ENCODE measurements at places on chromosomes 1 and 21.

DNA sequence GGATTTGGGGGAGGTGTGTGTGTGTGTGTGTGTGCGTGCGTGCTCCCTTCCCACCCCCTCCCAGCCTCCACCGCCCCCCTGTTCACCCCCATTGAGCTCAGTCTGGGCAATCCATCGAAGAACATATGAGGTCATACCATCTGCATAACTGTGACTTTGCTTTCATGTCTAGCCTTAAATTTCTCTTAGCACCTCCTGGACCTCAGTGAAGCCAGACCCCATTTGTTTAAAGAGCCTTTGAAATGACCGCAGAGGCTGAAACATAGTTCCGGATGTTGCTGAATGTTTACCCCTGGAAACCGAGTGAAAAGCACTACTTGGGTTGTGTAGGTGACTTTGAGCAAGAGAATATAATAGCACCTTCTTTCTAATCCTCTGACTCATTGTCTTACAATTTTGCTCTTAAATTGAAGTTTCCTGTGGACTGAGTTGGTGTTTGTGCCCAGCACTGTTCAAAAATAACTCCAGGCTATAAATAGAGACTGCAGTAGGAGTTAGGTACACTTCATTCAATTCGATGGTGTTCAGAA, 75.4 kb downstream of the UBE4B start:
- no peak for DNase-seq

- no peak for DNase-seq
These were observed 24.6 kb downstream of the DMAP1 start for GRCh38 chr1:44237721-44238457.

DNA sequence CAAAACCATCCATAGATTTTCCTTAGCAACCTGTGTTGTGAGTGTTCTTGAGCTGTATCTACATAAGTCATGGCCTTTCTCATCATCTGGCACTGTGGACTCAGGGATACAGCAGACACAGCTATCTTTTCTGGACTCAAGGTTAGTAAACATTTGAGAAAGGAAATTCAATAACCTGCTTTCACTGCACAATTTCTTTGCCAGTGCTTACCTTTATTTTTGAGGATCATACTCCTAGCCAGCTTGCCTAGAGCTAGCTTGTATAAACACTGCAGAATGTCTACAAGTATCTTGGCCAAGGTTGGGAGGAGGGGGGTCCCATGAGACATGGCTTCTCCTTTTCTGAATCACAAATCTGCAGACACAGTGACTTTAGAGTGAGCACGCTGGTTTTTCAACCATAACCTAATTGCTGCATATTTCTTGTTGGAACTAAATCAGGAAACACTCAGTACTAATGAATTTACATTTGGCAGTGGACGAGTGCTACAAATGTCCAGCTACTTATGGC, 27.2 kb downstream of the ADAMTS5 start:
- DNase-seq = no peak

GRCh38 chr1:222182641-222183040, 365.3 kb downstream of the HHIPL2 start:
- DNase-seq = no peak

DNA sequence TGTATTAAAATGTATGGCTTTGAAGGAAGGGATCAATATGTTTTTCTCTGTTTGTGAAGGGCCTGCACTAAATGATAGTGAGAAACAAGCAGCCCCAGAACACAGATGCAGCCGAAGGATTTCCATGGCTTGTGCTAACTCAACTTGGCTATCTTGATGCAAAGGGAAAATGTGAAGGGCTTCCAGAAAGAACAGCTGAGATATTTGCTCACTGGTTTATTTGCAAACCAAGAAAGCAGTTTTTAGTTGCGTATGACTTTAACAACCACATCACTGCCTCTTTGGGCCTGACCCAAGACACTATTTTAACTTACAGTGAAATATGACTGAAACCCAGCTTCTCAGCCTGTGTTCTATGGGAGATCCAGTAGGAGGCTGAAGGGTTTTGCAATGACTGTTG, 369.9 kb downstream of the SETD4 start:
- DNase-seq = no peak

DNA sequence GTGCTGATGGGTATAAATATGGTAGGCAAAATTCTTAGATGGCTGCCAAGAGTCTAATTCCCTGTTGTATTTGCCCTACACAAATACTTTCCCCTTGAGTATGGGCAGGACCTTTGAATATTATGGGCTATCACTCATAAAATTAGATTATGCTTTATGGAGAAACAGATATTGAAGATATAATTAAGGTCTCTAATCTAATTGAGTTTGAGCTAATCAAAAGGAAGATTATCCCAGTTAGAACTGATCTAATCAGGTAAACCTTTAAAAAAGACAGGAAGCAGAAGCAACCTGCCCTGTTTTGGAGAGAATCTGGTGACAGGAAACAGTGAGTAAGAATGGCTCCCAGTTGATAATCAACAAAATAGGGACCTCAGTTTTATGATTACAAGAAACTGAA, 609.0 kb upstream of the PRMT6 start:
- DNase-seq = no peak

DNA sequence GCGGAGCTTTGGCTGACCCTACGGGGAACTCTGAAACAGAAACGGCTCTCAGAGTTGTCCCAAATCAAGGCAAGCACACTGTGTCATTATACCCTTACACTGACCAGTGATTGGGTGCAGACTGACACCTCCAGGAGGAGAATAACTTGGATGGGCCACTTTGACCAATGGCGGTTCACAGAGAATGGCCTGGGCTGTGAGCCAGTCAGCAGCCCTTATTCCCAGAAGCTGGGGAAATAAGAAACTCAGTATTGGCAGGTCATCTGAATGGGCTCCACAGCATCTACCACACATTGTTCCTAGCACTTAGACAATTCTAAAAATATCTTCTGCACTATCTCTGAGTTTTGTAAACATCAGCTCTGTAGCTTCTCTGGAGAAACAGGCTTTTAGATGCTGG, 265.2 kb downstream of the ADGRL2 start:
- no peak for DNase-seq

- DNase-seq = no peak
These were observed 470.8 kb downstream of the LMO4 start for GRCh38 chr1:87799451-87799850.

GRCh38 chr1:160521554-160521953, 1.5 kb downstream of the SLAMF6 start:
- DNase-seq = no peak

- no peak for DNase-seq
These were observed 5.6 kb upstream of the CTPS1 start for GRCh38 chr1:40973912-40974311.

- DNase-seq = no peak
These were observed 14.0 kb upstream of the CSF1 start for GRCh38 chr1:109896681-109897080.

DNA sequence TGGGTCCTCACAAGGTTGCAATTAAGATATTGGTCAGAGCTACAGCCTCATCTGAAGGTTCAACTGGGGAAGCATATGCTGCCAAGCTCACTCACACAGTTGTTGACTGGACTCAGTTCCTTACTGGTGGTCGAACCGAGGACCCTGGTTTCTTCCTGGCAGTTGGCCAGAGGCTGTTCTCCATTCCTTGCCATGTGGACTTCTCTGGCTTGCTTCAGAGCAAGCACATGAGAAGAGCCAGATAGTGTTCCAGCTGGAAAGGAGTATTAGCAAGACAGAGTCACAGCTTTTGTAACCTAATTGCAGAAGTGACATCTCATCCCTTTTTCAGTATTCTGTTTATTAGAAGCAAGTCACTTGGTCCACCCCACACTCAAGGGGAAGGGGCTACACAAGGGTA, 23.6 kb downstream of the POU2F1 start:
- DNase-seq = no peak

- DNase-seq = peak; percentile 2
These were observed 19.8 kb downstream of the COL6A2 start for GRCh38 chr21:46117586-46118315.

- DNase-seq = no peak
These were observed 102.8 kb upstream of the WNT4 start for GRCh38 chr1:22245726-22246125.

GRCh38 chr1:231508941-231509340, 19.5 kb upstream of the TSNAX start:
- no peak for DNase-seq

DNA sequence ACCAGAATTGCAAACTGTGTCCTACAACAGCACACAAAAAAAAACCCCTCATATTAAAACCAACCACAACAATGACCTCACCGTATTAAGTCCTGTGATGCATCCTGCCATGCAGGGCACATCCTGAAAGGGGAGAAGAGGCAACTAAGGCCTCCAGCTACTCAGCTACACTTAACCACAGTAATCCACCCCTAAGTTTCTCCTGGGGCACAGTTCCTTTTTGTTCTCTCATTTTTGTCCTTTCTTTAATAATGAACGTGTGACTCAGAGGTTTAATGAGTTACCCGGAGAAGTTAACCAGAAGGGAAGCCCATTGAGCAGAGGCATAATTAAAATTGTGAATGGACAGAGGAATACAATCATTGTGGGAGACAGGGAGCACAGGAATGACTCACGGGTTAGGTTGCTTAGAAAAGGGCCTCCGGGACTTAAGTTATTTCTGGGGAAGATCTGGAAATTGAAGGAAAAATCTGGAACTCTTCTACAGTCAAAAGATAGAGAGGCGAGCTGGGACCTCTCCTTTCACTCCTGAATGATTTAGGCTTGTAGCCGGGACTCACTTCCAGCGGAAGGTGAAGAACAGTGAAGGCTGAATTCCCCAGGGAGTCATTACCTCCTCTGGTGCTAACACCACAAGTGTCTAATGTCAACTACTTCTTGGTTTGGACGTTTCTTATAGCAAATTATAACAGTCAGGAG, 36.9 kb upstream of the HIVEP3 start:
- no peak for DNase-seq

DNA sequence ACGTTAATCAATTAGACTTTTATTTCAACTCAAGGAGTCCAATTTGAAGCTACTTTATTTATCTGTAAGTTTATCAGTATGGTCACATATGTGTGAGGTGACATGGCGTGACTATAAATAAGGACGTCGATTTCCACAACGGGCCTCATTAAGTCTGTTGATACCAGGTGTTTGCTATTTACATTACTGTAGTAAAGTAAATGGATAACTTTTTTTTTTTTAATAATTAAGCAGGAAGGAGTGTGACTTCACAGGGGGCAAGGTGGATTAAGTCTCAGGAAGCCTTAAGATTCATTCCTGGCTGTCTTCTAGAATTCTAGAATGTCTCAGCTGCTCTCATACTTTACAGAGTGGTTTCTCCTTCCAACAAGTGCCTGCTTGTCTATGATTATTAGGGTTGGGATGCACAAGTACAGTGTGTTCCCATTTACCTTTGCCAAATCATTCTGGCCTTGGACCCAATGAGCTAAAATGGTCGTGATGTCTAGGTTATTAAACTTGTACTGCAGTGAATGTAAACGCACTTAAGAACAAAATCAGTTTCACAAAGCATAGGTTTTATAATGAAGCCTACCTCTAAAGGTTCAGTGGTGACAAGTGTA, 15.5 kb downstream of the MAP3K7CL start:
- no peak for DNase-seq

DNA sequence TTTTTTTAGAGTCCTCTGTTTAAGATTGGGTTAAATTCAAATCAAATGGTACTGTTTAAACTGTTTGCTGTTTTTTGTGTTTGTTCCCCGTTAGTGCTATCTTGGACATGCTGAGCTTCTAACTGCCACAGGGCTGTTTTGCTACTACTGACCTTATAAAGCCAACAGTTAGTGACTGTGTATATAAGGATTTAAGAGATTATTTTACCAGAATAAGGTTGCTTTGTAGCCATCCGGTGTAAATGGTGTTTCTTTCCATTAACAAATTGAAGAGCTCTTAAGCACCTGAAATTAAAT, 37.0 kb downstream of the ZNF281 start:
- DNase-seq = no peak

GRCh38 chr21:15522148-15522547, 207.6 kb upstream of the USP25 start:
- no peak for DNase-seq

DNA sequence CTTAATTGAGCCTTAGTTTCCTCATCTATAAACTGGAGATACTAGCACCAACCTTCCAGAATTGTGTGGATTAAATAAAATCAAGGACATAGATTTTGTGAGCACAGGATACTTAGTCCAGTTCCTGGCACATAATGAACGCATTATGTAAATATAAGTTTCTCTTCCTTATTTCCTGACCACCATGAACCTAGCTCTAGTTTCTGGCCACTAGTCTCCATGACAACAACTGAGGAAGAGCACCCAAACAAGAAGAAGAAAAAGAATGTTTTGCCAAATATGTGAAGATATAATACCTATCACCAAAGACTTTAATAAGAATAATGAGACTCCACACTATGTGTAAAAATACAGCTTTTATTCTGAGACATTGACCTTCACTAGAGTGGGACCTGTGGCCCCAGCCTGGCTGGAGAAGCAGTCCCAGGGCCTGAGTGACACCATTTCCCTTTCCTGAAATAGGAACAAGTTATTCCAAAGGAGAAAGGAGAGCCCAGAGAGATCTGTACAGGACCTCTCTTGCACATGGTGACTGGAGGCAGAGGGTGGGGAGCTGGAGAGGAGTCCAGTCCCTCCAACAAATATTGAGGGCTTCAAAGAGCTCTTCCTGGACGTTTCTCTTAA, 940 bp upstream of the USF1 start:
- no peak for DNase-seq

DNA sequence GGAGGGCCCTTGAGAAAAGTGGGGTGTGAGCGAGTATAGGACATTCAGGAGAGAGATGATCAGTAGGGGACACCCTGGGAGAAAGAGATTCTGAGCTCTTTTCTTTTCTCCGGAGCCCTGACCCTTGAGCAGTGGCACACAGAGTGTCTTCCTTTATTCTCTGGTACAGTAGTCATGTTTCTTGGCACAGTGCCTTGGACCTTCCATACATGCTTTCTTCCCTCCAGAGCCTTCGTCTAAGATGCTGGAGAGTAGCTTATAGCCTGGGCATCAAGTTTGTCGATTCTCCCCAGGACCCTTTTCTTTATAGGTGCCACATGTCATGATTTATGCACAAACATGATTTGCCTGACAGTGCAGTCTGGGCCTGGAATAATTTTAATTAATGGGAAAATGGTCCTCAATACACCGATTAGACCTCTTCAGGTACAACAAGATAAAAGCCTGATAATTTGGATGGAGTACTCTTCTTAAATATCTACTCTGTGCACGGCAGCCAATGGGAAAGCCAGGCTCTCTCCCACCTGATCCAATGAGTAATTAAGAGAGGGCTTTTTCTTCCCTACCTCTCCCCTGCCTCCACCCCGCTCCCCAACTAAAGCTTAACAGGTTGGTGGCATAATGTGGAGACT, at the start of gene TBX19:
TBX19 (plus strand) TSS at position 582 of the 632 bp plus-strand sequence. CDS start 214 bp downstream, outside the sequence.
- no peak for DNase-seq

DNA sequence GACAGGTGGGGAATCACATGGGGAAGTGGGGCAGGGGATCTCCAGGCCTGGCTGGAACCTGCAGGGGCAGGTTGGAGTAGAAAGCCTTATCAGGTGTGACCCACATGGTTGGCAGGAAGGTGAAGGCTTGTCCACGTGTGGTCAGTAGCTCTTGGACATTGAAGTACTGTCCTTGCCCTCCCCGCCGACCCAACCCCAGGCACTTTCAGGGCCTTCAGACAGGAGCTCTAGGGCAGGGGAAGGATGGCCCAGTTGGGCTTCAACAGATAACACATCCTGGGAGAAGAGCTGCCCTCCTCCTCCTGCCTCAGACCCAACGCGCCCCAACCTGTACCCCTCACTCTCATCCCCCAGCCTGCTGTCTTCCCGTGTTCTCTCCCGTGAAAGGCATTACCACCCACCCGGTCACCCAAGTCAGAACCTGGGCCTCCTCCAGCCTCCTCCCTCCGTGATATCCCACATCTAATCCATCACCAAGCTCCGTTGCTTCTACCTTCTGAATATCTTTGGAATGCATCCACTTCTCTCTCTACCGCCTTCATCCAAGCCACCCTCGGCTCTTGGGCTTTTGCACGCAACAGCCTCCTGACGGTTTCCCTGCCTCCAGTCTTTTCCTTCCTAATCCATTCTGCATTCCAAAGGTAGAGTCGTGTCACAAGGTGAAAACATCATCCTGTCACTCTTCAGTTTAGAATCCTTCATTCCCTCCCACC, 15.9 kb downstream of the PTPRF start:
- no peak for DNase-seq

Data from activated T-helper 1 cell treated with anti-CD3 and anti-CD28 coated beads, Interleukin-2, amount 50 U/mL, for 16 hours (primary cell).